ENCODE measurements at places on chromosomes 2 and 18. TPM values are rescaled to one million over a fixed set of nuclear protein-coding genes. Genes with fewer than 3 reads are reported as not detected.
A peak's percentile ranks its signal among the peaks of the same experiment; 100 is the strongest.

DNA sequence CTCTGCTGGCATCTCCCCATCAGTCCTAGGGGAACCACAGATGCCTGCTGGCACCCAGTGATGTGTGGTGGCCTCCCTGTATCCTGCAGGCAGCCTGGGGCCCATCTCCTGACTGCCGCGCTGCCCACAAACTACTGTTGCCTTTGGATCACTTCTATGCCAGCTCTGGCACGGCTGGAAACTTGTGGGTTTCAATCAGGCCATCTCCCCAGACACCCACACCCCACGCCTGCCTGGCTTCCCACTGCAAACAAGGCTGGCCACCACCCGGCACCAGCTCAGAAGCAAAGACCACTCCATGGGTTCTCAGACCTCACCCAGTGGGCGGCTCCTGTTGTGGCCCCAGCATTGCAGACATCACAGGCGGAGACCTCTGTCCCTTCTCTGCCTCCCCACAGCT, 15.1 kb upstream of the TPO start:
- no peak for DNase-seq

DNA sequence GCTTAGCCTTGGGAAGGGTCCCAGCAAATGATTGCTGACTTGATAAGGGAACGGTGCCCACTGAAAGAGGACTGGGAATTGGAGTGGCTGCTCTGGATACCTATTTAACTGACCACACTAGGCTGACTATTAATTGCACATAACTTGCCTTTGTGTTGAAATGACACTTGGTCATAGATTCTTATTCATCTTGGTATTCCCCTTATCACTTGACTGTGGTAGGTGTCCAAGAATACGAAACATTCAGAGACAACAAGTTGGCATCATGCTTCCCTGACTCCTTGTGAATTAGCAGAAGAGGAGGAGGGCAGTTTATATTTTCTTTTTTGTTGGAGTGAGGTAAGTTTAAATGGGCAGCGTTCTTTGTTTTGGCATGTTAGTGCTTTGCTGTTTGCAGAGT, 13.4 kb downstream of the FMNL2 start:
- no peak for DNase-seq

DNA sequence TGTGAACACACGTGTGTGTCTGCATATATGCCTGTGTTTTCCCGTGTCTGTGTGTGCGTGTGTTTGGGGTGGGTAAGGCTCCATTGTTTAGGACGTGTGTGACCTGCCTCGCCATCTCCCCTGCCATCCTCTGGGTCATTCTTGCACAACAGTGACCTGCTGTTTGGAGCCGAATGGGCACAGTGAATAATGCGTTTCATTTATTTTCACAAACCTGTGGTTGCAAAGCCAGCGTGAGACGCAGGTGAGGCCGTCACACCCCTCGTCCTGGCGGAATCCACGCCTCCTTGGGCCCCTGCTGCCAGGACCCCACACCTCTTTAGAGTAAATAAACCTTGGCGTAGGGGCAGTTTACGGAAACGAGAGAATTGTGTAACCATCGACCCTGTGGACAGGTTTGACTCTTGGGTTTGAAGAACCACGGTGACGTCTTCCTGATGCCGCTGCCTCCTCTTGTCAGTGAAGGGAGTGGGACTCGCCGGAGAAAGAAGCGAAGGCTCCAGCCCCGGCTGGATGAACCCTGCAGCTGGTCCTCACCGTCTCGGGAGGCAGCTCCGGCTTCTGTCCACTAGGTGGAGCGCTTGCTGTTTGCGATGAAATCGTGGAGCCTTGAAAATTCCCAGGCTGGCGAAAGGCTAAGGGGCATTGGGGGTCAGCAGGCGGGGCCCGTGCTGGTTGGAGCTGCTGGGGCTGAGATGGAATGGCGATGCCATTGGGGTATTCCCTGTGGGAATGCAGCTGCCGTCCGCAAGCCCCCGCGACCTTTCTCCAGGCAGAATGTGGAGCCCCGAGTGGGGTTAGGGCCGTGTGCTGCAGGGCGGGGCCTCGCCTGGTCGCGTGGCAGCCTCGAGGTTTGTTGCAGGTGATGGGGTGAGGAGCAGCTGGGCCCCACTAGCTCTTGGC, 81.1 kb downstream of the RTP5 start:
- DNase-seq: peak; percentile 52

GRCh38 chr2:203532957-203533658, 2.0 kb downstream of the RAPH1 start:
- DNase-seq: no peak

DNA sequence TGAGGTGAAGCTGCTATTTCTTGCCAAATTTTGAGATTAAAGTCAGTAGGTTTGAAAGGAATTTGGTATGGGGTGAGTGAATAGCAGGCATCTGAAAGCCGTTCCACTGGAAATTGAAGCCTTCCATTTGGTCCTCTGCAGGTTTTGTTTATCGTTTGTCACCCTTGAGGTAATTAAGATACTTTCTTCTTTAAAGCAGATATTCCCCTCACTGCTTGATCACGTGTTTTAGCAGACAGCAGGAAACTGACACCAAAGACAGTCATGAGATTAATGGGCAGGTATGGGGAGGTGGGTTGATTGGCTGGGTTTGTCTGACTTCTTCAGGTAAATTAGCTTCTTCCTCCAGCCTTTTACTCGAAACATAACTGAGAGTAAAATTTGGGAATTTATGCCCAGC, 10.7 kb downstream of the LPIN1 start:
- no peak for DNase-seq

DNA sequence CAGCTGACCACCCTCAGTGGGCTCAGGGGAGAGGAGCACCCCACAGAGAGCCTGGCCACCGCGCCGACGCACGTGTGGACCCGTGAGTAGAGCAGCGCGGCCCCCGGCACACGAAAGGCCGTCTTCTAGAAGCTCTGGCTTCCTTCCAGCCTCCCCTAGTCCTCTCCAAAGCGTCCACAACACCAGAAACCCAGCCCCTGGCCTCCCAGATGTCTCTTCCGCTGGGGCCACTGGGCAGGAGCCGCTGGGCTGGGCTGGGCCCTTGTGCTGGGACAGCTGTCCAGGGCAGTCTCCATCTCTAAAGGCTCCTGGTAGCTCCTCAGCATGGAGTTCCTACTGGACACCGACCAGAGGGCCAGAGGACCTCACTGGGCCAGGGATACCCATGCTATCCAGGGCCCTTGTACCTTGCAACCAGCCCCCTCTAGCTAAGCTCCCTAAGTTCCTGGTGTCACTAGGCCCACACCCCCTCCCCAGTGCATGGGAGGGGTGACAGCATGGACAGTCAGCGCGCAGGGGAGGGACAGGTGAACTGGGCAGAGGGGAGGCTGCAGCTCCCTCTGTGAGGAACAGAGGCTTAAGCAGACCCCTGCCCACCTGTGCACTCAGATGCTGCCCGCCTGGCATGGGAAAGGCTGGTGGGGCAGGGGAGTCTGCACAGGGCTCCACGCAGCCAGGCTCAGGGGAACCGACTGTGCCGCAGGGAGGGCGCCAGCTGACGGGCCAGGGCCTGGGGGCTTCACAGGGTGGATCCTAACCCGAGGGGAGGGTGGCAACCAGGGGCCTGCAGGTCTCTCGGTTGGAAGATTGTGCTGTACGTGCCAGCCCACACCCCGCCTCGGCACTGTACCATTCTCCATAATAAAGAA, 32.9 kb downstream of the MTERF4 start:
- DNase-seq: no peak

DNA sequence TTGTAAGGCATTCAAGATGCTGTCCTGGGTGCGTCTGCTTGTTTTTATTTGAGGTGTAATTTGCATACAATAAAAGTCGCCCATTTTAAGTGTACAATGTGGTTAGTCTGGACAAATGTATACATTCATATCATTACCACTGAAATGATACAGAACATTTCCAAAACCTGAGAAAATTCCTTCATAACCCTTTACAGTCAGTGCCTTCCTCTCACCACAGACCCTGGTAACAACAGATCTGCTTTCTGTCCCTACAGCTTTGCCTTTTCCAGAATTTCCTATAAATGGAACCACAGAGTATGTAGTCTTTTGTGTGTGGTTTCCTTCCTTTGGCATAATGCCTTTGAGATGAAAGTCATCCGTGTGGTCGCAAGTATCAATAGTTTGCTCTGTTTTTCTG, 45.8 kb upstream of the NFU1 start:
- DNase-seq: no peak

GRCh38 chr2:188518381-188518780, 226.7 kb downstream of the GULP1 start:
- DNase-seq: no peak

- DNase-seq: no peak
Observed at GRCh38 chr2:237660381-237660900, 33.1 kb downstream of the LRRFIP1 start.

DNA sequence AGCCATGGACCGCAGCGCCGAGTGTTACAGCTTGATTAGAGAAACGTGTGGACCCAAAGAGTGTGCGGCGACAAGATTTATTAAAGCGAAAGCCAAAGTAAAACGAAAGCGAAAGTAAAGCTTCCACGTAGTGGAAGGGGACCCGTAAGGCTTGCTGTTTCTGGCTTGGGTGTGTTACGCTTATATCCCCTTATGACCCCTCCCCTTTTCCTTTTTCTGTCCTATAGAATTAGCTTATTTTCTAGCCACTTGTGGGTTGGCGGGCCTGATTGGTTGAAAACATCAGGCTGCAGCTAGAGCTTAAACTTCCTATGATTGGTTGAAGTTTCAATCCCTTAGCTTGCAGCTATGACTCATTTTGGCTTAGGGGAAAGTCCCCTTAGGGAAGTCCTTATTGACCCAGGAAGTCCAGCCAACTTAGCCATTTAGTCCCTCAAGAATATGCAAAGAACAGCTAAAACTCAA, 969.7 kb downstream of the DCDC2C start:
- DNase-seq: peak; percentile 62

- DNase-seq: no peak
Observed at GRCh38 chr2:240286596-240286995, 146.1 kb upstream of the OTOS start.

GRCh38 chr2:238338710-238339394, 18.5 kb downstream of the TRAF3IP1 start:
- DNase-seq: no peak

DNA sequence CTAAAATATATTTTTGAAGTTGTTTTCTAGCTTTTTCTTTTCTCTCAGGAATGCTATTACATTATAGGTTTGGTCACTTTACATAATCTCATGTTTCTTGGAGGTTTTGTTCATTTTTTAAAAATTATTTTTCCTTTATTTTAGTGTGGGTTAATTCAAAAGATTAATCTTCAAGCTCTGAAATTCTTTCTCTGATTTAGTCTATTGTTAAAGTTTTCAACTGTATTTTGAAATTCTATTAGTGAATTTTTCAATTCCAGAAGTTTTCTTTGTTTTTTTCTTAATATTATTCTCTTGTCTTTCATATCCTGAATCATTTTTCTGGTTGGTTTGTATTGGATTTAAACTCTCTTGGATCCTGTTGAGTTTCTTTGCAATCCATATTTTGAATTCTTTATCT, 80.4 kb downstream of the MSTN start:
- no peak for DNase-seq

- DNase-seq: no peak
Observed at GRCh38 chr2:88540346-88540745, 86.9 kb downstream of the EIF2AK3 start.

GRCh38 chr18:21450913-21451312, 149.6 kb downstream of the ESCO1 start:
- DNase-seq: peak; percentile 23

DNA sequence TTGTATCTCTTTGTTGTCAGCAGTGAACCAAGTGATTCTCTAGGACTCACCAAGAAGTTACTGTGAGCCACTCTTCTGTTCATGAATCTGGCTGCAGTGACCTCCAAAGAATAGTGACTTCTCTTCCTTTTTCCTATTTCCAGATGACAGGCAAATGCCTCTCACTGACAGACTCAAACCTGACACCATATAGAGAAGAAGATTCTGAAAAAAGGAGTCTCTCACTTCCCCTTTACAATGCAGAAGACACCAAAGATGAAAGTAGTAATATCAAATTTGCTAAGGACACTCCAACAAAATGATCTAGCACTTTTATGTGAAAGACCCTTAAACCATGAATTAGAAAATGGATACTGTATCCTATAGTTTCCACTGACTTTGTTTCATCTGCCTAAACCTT, 44.4 kb upstream of the SETBP1 start:
- DNase-seq: no peak

DNA sequence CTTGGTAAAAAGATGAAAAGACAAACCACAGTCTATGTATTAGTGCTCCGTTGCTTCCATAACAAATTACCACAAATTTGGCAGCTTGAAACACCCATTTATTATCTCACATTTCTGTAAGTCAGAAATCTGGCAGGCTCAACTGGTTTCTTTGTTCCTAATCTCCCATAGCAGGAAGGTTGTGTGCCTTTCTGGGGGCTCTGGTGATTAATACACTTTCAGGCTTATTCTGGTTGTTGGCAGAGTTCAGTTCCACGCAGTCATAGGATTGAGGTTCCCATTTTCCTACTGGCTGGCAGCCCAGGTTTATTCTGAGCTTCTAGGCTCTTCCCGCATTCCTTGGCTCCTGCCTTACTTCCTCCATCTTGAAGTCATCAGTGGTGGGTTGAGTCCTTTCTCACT, 189.3 kb downstream of the ANAPC1 start:
- DNase-seq: peak; percentile 34

DNA sequence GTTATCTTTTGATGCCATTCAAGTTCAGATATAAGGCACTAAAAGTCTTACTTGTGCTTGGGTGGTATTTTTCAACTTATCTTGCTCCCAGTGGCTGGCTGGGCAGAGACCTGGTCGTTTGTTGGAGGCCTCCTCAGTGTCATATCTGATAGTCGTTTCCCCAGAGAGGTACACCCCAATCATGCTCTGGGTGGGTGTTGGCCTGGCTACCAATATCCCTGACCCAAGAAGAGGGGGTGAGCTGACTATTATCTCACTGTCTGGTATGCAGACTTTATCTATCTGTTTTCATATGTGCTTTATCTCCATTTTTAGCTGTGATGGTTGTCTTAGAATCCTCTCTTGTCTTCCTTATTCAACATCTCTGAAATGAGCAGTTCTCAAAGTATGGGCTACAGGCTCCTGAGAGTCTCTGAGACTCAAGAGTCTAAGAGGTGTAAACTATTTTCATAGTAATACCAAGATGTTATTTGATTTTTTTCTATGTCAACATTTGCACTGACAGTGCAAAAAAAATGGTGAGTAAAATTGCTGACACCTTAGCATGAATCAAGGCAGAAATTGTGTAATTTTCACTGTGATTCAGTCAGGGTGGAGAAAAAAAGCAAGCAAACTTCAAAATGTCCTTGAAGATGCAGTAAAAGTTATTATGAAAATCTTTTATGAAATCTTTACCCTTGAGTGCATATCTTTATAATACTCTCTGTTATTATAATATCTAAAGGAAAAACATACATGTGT, 12.3 kb upstream of the PLEK start:
- no peak for DNase-seq

- no peak for DNase-seq
Observed at GRCh38 chr2:192073878-192074277, 120.9 kb downstream of the TMEFF2 start.

GAD1 gene
- total RNA-seq: 2.2 TPM

TCF23 gene
- not detected for total RNA-seq

IGFBP5 gene
- total RNA-seq: 374 TPM

FBXO41 gene
- 2.3 TPM for total RNA-seq

TLX2 gene
- total RNA-seq: not detected

MDH1B gene
- 2.6 TPM for total RNA-seq

LIPG gene
- 0.17 TPM for total RNA-seq

CD302 gene
- 9.4 TPM for total RNA-seq

PRSS56 gene
- not detected for total RNA-seq

TAF4B gene
- 3.0 TPM for total RNA-seq

BMP10 gene
- total RNA-seq: not detected
